ENCODE measurements at places on chromosomes 1 and 21.
A peak's percentile ranks its signal among the peaks of the same experiment; 100 is the strongest.

DNA sequence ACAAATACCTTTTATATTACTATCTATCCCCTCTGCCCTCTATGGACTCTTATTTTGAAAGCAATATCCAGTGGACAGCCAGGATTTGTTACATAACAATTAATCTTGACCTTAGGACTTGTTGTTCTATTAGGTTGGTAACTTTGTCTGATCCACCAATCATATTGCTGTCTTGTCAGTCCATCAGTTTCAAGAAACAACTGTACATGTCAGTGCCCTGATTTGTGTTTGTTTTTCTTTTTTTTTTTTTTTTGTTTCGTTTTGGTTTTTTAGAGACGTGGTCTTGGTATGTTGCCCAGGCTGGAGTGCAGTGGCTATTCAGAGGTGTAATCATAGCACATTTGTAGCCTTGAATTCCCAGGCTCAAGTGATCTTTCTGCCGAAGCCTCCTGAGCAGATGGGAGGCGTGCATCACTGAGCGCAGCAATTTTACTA, 1.5 kb upstream of the SCP2 start:
- no peak for DNase-seq

- no peak for DNase-seq
These were observed 73.4 kb downstream of the SH3BGR start for GRCh38 chr21:39525129-39525528.

DNA sequence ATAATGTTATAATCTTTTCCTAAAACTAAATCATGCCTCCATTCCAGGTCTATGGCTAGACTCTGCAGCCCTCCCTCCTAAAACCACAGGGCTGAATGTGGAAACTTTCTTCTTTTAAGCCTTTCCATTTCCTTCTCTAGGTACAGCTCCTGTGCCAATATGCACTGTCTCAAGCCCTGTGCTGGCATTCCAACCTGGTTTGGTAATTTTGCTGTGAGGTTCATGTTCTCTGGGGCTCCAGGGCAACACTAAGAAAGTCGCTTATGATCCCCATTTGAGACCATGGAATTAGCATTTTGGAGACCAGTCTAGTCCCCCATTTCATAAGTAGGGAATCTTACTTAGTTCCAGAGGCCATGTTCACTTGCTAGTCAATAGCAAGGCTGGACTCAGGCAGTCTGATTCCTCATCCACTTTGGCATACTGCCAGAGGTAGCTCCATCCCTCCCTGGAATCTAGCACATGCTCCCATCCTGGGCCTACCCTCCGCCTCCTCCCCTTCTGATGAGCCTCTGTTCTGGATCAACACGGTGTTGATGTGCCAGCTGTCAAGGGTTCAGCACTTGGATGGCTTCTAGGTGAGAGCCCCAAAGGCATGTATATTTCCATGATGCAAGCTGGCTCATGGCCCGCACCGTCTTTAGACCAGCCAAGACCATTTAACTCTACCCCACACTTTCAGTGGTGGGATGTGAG, 36.5 kb downstream of the ZMYND12 start:
- DNase-seq: peak; percentile 85

DNA sequence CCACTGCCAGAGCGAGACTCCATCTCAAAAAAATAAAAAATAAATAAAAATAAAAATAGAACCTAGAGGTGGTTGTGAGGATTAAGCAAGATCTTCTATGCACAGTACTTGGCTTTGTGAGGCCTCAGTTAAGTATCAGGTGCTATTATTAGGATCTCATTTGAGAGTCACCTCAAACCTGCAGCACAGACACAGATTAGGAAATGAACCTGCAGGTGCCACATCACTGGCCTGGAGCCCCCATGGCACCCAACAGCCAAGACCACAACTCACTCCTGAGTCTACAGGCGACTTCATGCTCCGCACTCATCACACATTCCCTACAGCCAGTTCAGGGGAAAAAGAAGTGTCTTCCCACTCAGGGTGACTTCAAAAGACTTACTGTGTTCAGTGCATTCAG, 176.8 kb downstream of the SLC45A1 start:
- no peak for DNase-seq

GRCh38 chr1:2896824-2897223, 95.3 kb upstream of the TTC34 start:
- DNase-seq: no peak

DNA sequence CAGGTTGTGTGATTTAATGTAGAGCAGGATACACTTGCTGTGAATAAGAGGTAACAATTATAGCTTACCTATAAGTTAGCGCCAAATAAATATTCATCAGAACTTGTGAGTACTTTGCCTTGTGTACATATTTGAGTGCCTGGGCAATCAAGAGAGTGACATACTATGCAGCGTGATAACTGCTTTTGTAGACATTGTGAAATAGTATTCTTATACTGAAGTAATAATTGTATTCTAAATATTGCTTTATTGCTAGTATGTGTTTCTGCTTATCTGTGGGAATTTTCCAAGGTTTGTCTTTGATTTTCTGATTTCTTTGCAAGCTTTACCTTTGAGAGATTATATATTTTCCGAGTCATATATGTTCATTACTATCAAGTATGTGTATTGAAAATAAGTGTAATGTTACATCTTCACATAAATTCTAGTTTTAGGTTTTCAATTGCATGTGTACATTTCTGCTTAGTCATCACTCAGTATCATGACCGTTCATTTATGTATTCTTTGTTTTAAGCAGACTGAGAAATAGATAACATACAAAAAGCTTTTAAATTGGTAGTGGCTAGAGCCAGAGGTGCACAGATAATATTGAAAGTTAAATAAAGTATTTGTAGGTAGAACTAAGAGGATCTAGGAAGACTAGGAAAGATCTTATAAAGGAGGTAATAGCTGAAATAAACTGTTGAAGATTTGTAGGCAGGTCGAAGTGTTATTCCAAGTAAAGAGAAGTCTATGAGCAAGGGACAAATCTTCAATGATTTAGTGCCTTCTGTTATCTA, 19.5 kb downstream of the USP25 start:
- no peak for DNase-seq

- DNase-seq: no peak
These were observed 290.4 kb downstream of the AKT3 start for GRCh38 chr1:243559575-243560162.

DNA sequence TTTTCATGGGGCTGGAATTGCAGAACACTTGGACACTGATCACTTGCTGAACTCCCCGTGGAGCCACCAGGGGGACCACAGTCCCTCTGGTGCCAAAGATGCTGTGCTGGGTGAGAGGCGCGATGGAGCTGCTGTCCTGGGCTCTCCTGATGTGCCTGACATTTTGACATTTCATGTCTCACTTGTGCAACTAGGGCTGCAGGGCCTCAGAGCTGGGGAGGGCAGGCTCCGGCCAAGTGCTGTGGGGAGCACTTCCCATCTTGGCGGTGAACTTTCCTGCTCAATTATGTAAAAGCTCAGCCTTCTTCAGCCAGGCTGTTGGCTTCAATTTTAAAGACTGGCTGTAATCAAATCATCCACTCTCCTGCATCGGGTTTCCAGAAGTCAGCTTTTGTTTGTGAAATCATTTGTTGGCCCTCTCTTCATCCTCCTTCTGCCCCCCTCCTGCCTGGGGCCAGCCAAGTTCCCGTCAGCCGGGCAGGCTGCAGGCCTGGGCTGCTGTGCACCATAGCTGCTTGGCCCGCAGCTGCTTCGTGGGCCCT, 36.8 kb downstream of the KCNAB2 start:
- DNase-seq: no peak

DNA sequence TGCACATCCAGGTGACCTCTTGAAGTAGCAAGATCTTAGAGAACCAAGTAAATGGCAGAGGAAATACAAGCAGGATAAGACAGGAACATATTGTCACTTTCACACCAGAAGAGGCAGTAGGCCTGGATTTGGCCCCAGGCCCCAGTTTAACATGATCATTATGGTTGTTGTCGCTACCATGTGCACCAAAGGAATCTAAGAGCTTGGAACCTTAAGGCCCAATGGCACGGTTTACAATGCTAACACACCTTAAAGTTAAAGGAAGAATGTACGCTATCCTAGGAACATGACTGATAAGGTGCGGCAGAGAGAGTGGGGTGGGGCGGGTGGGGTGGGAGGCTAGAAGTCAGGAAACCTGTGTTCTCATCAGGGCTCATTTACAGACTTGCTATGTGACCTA, 147.5 kb downstream of the ROR1 start:
- DNase-seq: no peak

DNA sequence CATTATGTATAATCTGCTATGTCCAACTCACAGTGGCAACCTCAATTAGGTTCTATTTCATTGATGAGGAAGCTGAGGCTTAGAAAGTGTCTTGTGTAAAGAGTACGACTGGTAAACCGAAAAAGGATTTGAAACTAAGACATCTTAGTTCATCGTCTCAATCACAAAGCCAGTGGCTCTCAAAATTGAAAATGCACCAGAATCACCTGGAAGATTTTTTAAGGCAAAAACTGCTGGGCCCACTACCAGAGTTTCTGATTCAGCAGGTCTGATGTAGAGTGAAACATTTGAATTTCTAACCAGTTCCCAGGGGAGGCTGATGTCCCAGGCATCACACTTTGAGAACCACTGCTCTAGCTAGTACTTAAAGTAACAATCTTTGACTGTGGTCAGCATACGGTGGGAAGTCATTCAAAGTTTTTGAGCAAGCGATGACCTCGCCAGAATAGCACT, 5.2 kb upstream of the LRRC53 start:
- no peak for DNase-seq

- DNase-seq: no peak
These were observed 29.9 kb upstream of the LYPLAL1 start for GRCh38 chr1:219143735-219144134.

DNA sequence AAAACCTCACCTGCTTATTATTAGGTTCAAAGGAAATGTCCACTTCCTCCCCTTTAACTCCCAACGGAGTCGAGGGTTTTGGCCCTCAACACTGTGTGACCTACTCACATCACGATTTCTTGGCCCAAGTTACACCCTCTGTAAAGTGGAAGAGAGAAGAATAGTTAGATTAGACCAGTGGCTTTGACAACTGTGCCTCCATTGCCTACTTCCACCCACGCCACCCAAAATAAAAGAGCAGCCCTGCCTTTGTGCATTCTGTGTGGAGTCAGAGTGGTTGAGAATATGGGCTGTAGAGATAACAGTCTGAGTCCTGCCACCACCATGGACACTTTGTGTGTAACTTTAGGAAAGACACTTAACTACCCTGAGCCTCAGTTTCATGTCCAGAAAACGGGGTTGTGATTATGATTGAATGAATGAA, 4.1 kb upstream of the HDGF start:
- DNase-seq: no peak

DNA sequence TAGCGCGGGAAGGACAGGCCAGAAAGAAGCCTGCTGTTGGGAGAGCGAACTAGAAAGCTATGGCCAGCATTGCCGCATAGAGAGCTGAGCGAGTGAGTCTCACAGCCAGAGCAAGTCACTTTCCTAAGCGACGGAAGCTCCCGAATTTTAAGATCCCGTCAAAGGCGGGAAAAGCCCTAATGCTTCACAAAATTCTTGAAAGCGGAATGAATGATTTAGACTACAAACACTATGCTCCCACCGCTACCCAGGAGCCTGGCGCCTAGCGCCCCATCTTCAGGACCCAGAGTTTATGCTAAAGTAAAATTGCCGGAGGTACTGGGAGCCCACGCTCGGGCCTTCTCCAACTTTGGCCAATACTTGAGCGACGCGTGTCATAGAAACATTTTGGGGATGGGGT, 409.9 kb upstream of the ESRRG start:
- no peak for DNase-seq

GRCh38 chr1:43545695-43546387, 15.2 kb downstream of the PTPRF start:
- DNase-seq: no peak

GRCh38 chr1:199096591-199096990, 457.8 kb downstream of the PTPRC start:
- no peak for DNase-seq

DNA sequence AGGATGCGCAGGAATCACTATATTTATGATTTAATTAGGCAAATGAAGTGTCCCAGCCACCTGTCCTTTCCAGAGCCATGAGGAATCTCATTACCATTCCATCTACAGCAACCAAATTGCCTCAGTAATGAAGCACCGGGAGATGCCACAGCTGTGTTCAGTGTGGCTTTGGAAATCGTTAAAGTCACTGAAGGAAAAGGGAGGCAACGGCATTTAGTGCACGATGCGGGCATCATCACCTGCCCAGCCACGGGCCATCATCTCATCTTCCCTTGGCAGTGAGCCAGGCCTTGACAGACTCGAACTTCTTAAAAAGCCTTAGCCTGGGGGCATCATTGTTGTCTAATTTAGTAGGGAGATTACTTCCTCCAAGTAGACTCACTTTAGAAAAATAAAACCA, 67.8 kb downstream of the CNIH3 start:
- DNase-seq: no peak

DNA sequence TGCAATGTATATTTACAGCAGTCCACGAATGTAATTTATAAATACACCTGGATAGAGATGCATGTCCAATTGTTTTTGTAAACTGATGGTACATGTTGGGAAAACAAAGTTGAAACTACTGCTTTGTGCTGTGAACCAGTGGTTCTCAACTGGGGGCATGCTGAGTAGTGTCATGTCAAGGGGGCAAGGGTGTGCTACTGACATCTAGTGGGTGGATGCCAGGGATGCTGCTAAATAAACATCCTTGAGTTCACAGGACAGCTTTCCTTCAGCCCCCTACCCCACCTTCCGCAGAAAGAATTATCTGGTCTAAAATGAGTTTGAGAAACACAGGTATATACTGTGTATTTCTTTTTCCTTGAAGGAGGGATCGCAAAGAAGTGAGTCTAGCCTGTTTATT, 95.9 kb downstream of the RASAL2 start:
- no peak for DNase-seq

DNA sequence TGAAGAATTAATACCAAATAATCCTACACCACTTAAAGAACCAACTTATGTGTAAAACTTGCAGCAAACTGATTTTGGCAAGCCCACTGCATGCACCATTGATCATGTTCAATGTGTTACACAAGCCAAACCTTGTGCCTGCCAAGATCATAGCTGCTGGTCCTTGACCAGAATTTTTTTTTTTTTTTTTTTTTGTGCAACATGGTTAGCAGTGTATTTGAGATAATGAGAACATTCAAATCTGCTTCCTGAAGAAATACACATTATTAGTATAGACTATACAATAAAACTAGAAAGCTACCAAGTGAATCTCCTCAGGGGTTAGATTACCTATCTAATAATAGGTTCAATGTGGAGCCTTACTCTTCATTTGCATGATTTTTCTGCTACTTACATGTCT, 421.0 kb downstream of the MRPL39 start:
- DNase-seq: no peak

- no peak for DNase-seq
These were observed 19.1 kb upstream of the SLC5A9 start for GRCh38 chr1:48203287-48203900.
